Occipital lobe (tissue), 3 donors: ENCODE measurements at places on chromosomes 2 and 18.

- no peak for DNase-seq
These were observed 84.1 kb upstream of the MGAT5 start for GRCh38 chr2:134169788-134170187.

DNA sequence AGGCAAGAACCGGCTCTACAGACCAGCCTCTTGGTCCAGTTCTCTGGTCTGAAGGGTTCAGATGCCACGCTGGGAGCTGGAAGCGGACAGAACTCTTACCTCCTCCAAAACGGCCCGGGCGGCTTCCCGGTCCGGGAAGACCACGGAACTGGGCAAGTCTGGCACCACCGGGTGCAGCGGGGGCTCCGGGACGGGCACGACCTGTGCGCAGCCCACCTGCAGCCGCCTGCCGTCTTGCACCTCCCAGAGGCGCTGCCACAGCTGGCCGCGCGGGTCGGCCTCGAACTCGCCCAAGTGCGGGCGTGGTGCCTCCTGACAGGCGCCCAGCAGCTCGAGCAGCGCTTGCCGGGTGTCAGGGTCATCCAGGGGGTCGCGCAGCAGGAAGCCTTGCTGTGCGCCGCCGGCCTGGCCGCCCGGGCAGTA is 773 bp downstream of the CMPK2 start:
- DNase-seq = no peak

GRCh38 chr2:15160201-15160991 is 400.7 kb downstream of the NBAS start:
- DNase-seq = no peak

GRCh38 chr2:84846041-84846663 is 34.7 kb downstream of the TRABD2A start:
- DNase-seq = no peak

- DNase-seq = no peak
These were observed 1291.7 kb upstream of the CRIM1 start for GRCh38 chr2:35063836-35064235.

DNA sequence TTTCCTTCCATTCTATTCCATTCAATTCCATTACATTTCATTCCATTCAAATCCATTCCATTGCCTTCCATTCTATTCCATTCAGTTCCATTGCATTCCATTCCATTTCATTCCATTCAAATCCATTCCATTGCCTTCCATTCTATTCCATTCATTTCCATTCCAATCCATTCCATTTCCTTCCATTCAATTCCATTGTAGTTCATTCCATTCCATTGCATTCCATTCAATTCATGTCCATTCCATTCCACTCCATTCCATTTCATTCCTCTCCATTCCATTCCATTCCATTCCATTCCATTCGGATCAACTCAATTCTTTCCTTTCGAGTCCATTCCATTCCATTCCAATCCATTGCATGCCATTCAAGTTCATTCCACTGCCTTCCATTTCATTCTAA is 1128.3 kb downstream of the RPIA start:
- no peak for DNase-seq

- DNase-seq = no peak
These were observed 33.4 kb downstream of the WDR43 start for GRCh38 chr2:28927878-28928277.

- DNase-seq = no peak
These were observed 69.2 kb downstream of the AP1S3 start for GRCh38 chr2:223768179-223768578.

DNA sequence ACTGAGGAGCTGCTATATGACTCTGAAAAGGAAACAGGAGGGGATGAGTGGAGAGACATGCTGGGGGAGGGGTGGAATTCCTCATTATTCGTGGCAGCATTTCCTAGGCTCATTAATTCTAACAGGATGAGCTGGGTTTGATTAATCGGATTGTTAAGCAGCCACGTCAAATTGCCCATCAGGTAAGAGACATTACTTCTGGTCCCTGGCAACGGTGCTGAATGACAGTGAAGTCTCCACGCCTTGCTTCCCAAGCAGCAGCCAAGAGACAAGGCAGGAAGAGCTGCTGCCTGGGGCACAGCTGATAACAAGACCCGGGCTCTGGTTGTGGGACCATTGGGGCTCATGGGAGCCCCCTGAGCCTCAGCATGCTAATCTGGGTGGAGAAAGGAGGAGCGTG is 86.6 kb downstream of the MARCHF4 start:
- no peak for DNase-seq

GRCh38 chr2:240568678-240569522 is 616 bp downstream of the RNPEPL1 start:
- peak; percentile 39 for DNase-seq

GRCh38 chr2:54402350-54402749 is 53.8 kb upstream of the SPTBN1 start:
- DNase-seq = no peak

DNA sequence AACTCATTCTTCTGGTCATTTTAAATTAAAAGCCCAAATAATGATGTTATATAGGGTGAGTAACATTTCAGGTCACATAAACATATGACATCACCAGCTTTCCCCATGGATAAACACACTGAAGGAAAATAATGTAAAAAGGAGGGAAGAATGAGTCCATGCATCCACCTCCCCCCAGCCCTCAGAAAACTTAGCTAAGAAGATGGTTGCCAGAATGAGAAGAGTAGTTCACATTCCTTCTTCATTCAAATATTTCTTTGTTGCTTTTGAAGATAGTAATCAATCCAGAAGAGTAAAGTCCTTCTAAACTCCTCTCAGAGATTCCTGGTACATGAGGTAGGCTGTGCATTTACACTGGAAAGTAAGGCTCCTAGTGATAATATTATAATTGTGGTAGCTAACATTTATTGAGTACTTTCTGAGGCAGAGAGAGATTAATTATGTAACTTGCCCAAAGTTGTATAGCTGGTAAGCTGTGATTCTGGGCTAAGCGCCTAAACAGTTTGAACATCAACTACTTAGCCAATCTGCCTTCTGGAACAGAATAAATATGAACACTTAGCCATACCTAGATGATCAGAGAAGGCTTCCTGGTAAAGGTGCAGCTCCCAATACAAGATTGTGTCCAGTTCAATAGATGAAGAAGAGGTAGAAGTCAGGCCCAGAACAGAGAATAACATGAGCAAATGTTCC is 256.7 kb upstream of the FN1 start:
- DNase-seq = no peak

DNA sequence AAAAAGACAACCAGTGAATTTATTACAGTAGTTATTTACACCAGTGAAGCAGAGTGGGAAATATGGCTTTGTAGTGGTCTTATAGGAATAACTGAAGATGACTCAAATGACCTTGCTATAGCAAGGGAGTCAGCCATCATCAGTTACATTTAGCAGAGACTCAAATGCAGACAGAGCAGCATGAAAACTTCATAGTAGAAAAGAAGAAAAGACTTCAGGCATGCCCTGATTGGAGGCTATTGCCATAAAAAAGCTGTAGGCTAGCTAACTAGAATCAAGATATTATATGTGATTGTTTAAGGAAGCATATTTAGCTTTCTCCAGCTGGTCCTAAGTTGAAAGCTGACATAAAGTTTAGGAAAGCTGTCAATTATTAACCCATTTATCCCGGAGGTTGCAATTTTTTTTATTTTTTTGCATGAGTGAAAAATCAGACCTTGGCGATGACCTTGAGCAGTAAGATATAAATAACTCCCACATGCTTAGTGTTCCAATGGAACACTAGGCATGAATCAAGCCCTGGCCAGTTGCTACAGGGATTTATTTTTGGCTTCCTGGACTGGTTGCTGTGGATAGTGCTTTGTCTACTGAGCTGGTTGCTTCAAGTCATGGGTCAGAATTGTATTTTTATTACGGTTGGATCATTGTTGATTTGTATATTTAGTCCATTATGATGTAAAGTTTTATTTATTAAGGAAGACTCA is 675.6 kb upstream of the VRK2 start:
- no peak for DNase-seq

DNA sequence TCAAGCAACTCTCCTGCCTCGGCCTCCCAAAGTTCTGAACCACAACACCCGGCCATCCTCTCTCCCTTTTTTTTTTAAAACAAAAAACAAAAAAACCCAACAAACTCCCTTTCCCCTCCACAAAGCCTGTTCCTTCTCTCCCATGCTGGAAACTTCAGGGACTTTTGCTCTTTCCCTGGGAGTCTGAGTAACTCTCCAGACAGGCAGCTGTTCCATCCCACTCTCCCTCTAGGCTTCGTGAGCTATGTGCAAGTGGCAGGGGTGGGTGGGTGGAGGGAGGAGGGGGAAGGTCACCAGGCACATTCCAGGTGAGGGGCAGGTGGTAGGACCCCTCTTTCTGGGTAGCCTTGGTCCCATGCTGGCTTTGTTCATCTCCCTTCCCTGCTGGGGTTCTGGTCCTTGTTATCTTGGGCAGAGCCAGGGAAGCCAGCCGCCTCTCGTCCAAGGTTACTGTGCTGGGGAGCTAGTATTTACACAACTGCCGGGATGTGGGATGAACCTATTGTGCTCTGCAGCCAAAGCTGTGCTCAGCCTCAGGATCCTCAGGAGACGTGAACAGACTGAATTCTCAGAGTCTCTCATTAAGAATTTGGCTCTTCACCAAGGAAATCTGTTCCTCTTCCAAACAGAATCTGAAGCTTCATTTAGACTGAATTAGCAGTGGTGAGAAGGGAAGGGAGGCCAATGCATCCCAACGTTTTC is 106.9 kb downstream of the LIPG start:
- peak; percentile 4 for DNase-seq

DNA sequence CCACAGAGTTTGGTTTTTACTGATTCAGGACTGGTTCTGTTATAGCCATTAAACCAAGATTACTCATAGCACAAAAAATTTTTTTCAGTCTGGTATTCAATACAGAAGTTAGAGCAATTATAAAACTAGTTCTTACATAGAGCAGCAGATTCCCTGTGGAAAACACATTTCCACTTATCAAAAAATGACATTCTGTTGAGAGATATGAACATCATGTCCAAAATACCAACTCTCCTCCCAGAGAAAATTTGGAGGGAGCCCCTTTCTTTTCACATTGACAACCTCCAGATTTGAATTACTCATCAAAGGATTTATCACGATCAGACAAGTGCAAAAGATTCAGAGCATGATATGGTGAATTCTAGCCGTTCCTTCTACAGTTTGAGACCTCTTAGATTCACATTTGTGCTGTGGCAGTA is 126.8 kb upstream of the SERPINE2 start:
- no peak for DNase-seq

GRCh38 chr18:63298400-63299365 is 20.9 kb downstream of the BCL2 start:
- no peak for DNase-seq

DNA sequence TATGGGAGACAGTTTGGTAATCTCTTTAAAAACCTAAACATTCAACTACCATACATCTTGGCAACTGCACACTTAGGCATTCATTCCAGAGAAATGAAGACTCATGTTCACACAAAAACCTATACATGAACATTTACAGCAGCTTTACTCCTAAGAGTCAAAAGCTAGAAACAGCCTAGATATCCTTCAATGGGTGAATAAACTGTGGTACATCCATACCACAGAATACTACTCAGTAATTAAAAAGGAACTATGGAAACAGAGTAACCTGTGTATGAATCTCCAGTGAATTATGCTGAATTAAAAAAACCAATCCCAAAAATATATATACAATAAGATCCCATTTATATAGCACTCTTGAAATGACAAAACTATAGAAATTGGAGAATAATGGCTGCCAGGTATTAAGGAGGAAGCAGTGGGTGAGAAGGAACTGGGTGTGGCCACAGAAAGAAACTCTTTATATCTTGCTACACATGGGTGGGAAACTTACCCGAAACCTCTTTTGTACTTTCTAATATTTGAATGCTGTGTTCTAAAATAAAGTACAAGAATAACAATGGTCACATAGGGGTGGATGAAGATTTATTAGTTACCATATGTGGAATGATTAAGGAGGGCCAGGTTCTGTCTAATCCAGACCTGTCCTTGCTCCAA is 13.7 kb downstream of the SESTD1 start:
- no peak for DNase-seq

DNA sequence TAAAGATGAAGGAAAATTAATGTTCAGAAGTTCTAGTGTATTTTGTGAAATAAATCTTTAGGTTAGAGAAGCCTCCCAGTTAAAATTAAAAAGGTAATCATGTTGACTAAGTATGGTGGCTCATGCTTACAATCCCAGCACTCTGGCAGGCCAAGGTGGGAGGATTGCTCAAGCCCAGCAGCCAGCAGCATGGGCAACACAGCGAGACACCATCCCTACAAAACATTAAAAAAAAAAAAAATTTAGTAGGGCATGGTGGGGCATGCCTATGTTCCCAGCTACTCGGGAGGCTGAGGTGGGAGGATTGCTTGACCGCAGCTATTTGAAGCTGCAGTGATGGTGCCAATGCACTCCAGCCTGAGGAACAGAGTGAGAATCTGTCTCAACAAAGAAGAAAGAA is 17.9 kb downstream of the XPO1 start:
- no peak for DNase-seq

DNA sequence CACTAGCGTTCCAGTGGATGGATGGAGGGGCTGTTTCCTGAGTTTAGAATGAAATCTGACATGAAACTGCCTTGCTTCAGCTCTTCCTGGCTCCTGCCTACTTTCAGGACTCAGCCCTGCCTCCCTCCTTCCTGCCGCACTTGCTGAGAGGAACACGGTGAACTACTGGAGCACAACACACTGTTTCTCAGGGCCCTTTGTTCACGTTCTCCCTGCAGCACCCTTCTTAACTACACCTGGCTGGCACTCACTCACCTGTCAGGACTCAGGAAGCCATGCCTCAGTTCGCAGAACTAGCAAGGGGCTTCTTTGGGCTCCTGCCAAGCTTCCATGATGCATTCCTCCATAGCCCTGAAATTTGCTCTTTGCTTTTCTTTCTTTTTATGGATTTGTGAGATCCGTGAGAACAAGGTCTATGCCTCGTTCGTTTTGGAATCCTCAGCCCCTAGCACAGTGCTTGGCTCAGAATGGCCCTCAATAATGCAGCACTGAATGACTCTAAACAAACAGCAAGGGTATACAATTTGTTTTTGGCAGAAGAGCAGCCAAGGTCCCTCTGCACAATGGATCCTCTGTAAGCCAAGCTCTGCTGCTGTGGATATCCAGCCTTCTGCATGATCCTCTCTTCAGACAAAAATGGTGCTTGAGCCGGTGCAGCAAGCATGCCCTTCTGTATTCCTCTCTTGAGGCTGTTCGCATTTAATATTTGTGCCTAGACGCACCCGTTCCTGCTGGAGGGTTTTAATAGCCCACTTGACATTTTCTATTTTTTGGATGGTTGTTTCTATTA is 357.0 kb downstream of the TSN start:
- DNase-seq = no peak

DNA sequence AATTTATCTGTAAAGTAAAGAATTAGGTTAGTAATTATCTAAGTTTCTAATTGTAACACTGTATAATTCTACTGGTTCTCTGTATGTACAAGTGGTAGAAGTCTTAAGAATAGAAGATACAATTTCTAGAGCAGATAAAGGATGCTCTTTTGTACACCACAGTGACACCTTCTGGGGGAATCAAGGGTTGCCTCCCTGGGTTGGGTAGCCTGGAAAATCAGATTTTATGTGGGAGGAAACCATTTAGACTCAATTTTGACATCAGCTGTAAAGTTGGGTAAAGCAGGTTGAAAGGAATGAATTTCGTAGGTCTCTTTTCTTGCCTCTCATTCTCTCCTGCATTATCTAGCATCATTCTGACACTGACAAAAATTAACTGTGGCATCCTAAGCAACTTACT is 354.8 kb downstream of the DCC start:
- no peak for DNase-seq
